ENCODE measurements at places on chromosomes 2 and 18.

DNA sequence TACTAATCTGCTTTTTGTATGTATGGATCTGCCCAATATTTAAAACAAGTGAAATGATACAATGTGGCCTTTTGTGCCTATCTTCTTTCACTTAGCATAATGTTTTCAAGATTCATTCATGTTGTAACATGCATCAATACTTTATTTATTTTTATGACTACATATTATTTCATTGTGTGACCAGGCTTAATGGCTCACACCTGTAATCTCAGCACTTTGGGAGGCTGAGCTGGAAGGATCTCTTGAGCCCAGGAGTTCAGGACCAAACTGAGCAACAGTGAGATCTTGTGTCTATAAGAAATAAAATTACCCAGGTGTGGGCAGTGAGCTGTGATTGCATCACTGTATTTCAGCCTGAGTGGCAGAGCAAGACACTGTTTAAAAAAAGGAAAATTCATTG, 33.2 kb downstream of the SPOPL start:
- no peak for DNase-seq

DNA sequence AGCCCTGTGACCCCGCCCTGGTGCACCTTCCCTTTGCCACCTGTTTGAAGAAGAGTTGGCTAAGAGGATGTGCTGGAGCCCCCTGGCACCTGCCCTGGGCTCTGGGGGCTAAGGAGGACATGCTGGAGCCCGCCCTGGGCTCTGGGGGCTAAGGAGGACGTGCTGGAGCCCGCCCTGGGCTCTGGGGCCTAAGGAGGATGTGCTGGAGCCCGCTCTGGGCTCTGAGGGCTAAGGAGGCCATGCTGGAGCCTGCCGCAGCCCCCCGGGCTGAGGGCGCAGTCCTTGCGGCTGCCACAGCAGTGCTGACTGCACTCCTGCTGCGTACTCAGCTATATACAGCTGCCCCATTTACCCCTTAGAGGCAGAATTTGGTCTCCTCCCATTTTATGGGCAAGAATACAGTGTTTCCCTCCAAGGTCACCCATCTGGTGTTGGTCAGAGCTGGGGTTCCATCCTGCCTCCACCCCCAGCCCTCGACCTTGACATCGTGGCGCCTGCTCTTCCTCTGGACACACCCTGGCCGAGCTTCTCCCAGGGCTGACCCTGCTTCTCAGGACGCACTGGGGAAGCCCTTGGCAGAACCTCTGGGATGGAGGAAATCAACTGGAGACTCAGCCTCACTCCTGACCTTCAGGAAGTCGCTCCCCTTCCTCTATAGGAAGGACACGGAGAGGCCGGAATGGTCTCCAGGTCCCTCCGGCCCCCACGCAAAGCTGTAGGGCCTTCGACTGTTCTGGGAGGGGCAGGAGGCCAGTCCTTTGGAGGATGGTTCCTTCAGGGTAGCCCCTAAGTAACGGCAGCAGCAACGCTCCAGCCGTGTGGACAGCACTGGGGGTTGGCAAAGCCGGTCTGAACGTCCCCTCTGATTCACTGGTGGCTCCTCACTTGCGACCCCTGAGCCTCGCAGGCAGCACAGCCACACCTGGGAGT, 65.0 kb upstream of the HPCAL1 start:
- DNase-seq = no peak

DNA sequence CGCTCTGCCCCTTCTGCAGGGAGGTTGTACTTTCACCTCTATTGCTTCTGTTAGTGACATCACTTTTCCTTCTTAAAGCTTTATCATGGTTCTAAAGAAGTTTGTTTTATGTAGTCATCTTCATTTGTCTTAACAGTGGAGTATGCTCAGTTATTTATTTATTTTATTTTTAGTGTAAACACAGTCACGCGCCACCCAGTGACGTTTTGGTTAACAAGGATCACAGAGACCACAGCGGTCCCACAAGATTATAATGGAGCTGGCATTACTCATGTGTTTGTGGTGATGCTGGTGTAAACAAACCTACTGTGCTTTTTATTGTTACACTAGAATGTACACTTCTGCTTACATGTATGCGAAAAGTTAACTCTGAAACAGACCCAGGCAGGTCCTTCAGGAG, 89.9 kb downstream of the SOX11 start:
- DNase-seq = no peak

GRCh38 chr2:42338567-42339190, 22.3 kb downstream of the COX7A2L start:
- no peak for DNase-seq

- no peak for DNase-seq
These were observed 189.0 kb downstream of the PRKCE start for GRCh38 chr2:45840481-45840880.
